Activated T-helper 1 cell treated with Interleukin-2 at 50 U/mL for 16 hours (primary cell): ENCODE measurements at places on chromosomes 1 and 21.

DNA sequence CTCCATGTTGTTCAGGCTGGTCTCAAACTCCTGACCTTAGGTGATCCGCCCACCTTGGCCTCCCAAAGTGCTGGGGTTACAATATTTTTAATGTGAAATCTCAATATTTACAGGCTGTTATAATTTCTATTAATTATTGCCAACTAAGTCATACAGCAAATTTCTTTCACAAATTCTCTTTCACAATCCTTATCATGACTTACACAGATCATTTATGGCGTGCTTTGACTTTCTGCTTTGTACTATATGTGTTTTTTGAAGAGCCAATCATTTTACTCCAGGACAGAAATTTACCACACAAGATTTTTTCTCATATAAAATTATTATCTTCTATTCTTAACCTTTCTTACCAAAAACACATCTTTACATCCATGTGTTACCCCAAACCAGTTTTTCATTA lies 1729.9 kb downstream of the NCAM2 start:
- no peak for DNase-seq

- DNase-seq, result no peak
Observed at GRCh38 chr1:113630340-113631327, 128.7 kb downstream of the PHTF1 start.

GRCh38 chr1:154775621-154776605 lies 94.2 kb downstream of the KCNN3 start:
- DNase-seq, result no peak

DNA sequence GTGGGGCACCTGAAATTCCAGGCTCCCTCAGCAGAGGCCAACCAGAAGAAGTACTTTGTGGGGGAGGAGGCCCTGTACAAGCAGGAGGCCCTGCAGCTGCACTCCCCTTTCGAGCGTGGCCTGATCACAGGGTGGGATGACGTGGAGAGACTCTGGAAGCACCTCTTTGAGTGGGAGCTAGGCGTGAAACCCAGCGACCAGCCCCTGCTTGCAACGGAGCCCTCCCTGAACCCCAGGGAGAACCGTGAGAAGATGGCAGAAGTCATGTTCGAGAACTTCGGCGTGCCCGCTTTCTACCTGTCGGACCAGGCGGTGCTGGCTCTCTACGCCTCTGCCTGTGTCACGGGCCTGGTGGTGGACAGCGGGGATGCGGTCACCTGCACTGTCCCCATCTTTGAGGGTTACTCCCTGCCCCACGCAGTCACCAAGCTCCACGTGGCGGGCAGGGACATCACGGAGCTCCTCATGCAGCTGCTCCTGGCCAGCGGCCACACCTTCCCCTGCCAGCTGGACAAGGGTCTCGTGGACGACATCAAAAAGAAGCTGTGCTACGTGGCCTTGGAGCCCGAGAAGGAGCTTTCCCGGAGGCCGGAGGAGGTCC lies 634 bp downstream of the ACTRT2 start:
- DNase-seq, result no peak

- DNase-seq, result no peak
Observed at GRCh38 chr1:185262151-185262550, 54.9 kb downstream of the IVNS1ABP start.

GRCh38 chr1:236099355-236099974 lies 34.6 kb upstream of the NID1 start:
- no peak for DNase-seq

- no peak for DNase-seq
Observed at GRCh38 chr1:89719502-89720306, 86.8 kb downstream of the LRRC8C start.

GRCh38 chr1:35642471-35642955 lies 1.2 kb upstream of the PSMB2 start:
- no peak for DNase-seq

- no peak for DNase-seq
Observed at GRCh38 chr1:19597496-19598309, 46.4 kb upstream of the NBL1 start.

DNA sequence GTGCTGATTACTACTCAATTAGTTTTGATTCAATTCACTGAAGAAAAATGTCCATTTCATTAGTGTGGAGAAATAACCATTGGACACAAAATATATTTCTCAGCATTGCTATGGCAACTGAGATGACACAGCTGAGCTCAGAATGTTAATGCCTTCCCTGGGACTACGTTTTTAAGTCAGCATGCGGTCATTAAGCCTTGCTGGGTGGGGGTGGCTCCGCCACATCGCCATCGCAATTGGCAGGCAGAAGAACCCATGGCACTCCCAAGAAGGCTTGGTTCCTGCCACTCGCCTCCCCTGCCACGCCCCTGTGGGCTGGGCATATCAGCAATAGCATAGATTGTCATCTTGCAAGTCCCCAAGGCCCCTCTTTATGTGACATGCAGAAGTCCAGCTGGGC lies 256.7 kb upstream of the CAMK1G start:
- DNase-seq, result no peak

DNA sequence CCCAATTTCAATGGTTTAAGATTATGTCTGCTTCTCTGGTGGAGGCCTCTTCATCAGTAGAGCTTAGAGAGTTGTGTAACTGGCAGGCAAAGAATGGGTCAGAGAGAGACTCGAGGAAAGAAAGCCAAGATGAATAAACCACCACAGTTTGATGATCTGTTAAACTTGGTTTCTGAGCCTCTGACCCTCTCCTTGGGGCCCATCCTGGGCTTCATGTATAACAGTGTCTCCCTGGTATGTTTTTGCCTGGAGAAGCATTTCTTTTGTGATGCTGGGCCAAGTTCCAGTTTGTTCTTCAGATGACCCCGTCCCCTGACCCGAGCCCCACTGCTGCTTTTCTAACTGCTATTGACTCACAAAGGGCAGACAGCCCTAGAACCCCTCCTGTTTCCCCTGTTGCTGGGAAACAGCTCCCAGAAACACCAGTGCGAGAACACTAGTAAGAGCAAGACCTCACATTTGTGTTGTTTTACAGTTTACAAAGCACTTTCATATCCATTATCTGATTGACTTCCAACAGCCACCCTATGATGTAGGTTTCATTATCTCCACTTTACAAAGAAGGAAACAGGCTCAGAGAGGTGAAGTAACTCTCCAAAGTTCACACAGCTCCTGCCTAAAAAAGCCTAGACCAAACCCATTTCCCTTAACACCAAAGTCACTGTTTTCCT lies 9.0 kb downstream of the CD2 start:
- DNase-seq, result no peak

DNA sequence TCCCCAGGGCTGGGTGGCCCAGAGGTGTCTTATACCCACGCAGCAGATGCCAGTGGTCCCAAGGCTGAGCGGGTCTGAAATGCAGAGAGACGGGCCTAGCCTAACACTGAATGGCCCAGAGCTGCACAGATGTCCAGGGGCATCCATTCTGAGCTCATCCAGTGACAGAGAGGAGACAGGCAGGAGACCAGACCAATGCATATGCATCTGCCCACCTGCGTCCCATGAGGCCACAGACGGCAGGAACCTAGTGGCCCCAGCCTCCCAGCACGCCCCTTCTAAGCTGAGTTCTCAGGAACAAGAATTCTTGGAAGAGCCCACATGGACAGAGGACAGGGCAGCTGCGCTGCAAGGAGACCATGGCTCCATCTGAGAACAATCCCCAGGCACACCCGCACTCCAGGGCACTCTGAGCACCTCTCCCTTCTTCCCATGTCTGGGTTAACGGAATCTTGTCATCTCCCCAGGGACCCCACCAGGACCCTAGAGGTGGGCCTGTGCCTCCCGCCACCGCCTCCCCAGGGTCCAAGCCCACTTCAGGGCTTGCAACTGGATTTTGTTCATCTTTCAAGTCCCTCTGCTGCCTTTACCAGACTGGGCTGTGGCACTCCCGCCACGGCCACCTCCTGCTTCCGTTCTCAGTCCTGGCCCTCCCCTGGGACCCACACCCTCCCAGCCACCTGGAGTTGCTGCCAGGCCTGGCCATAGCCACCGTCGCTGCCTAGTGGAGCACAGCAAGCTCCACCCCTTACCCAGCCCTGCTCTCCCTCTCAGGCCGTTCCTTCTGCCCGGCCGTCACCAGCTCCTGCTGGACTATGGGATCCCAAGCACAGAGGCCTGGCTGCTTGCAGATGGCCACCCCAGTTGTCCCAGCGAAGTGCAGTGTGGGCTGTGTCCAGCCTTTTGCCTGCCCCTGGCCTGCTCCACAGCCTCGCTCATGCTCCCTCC lies 3.3 kb downstream of the WNT3A start:
- DNase-seq, result no peak

DNA sequence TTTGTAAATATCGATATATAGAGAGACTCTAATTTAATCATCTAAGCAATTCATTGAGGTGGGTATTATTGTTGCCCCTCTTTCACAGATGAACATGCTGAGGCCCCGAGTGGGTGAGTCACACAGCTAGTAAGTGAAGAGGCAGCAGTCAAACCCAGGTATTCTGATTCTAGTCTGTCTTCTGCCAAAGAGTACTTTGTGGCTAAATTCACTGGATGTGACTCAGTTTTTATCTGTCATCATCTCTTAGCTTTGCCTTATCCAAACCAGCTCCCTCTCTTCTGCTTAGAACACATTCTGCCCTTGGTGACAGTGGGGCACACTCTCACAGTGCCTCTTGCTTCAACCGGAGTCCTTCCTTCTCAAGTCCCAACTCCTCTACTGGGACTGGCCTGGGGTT lies 11.5 kb downstream of the FCRL5 start:
- no peak for DNase-seq

DNA sequence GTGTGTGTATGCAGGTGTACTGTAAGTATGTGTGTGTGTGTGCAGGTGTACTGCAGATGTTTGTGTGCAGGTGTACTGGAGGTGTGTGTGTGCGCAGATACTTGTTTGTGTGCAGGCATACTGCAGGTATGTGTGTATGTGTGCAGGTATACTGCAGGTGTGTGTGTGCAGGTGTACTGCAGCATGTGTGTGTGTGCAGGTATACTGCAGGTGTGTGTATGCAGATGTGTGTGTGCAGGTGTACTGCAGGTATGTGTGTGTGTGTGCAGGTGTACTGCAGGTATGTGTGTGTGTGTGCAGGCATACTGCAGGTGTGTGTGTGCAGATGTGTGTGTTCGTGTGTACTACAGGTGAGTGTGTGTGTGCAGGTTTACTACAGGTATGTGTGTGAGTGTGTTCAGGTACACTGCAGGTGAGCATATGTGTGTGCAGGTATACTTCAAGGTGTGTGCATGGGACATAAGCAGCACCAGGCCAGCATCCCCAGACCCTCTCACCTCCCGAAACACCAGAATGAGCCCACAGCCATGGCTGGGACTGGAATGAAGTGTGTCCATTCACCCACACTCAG lies 97.5 kb downstream of the DMRTB1 start:
- no peak for DNase-seq

- DNase-seq, result no peak
Observed at GRCh38 chr21:39788383-39788782, 43.4 kb downstream of the IGSF5 start.

- DNase-seq, result no peak
Observed at GRCh38 chr1:39132505-39133339, 71.8 kb upstream of the MACF1 start.

GRCh38 chr1:69671363-69672010 lies 103.8 kb downstream of the LRRC7 start:
- no peak for DNase-seq
